ENCODE measurements at places on chromosomes 16 and 17.

GRCh38 chr17:9185142-9185541, 163.8 kb downstream of the NTN1 start:
- DNase-seq: no peak

- no peak for DNase-seq
Observed at GRCh38 chr16:22132801-22133200, 29.5 kb upstream of the SDR42E2 start.

- no peak for DNase-seq
Observed at GRCh38 chr17:17548044-17548443, 43.5 kb downstream of the PEMT start.

GRCh38 chr17:20026960-20027359, 17.8 kb downstream of the SPECC1 start:
- no peak for DNase-seq

DNA sequence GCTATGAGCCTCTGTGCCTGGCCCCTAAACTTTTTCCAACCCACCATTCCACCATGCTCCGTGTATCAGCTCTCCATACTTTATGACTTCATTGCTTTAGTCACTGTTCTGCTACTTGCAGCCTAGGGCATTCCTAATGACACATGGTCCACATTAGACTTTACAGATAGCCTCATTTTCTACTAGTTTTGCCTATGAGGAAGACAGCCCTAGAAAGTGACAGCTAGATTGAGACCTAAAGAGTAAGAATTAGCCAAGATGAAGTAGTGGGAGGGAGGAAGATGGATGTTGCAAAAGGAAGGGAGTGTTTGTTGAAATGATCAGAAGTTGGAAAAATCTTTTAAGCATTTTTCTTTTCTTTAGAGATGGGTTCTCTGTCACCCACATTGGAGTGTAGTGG, 11.0 kb downstream of the C16orf54 start:
- no peak for DNase-seq

DNA sequence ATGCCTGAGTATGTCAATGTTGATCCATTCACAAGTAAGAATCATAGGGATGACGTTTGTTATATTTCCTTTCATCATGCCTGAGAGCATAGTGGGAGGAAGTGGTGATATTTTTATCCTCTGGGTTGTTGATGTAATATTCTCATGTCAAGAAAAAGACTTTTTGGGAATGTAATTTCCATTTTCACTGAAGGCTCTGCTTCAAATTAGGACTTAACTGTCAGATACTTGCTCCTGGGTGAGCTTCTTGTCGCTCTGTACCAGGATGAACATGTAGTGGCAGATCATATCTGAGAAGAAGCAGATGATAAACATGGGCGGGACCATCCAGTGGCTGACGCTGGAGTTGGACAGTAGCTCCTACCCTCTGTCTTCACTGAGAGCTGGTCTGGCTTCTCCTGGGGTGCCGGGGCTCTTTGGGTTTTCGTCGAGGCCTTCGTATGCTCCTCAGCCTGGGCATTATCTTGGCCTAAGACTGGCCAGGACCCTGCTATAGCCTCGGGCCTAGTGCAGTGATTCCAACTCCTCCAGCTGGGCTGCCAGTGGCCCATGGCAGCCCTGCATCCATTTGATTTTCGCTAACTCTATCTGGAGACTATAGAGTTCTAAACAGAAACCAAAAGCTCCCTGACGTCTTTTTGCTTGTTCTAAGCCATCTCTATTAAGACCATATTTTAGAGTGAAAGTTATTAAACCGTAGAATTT, 19.7 kb downstream of the CYB5B start:
- no peak for DNase-seq

DNA sequence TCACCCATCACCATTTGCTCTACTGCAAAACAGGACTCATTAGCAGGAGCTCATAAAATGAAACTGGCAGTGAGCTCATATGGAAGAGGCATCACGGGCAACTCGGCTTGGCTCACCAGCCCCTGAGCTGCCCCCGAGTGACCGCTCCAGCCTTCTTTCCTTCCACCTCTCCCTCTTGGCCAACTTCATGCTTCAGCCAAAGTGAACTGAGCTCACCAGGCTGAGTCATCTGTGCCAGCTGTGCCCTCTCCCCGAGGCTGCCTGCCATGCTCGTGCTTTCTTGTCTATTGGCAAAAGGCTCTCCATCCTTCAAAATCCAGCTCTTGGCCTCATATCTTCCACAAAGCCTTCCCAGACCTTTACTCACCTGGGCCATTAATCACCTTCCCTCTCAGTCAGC, 391.4 kb downstream of the WWOX start:
- no peak for DNase-seq

DNA sequence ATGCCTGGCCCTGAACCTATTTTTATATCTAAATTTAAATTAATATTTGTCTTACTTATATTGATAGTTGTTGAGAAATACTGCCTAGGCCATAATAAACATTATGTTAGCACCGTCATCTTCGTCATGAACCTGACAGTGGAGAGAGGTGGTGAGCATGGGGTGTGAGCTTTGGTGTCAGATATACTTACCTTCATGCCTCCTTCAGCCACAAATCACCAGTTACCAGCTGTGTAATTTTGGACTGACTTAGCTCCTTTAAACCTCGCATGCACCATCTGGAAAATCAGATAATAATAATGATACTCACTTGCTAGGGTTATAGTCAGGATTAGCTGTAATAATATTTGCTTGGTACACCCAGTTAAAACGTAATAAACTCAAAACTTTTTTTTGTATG, 35.0 kb downstream of the SNX29 start:
- DNase-seq: no peak

DNA sequence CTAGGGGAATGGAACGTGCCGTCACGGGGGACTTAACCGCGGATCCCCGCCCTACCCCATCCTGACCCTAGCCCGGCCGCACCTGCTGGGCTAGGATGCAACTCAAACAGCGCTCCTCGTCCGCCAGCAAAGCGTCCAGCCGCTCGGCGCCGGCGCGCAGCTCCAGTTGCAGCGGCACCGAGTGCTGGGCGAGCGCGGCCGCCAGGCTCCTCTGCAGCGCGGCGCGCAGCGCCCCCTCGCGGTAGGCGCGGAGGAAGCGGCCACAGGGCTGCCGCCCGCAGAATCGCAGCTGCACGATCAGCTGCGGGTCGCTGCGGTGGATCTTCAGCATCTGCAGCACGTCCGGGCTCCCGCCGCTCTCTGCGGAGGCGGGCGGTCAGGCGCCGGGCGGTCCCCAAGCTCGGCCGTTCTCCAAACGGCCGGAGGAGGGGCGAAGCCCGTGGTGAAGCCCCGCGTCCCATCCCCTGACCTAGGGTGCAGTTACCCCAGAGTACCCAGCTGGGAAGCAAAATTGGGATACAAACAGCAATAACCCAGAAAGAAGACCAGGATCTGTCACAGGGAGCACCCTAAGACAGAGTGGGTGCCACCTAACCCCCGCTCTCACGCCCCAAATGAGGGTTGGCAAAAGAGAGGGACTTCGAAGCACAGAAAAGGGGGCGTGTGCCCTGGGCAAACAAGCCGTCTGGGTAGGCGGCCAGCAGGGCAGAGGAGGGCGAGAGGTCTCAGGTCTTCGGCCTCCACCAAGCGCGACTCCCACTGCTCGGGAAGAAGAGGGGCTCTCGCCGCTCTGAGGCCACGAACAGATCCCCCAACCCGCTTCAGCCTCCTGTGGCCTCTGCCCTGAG, 4.2 kb downstream of the TRADD start:
- DNase-seq: peak; percentile 61

DNA sequence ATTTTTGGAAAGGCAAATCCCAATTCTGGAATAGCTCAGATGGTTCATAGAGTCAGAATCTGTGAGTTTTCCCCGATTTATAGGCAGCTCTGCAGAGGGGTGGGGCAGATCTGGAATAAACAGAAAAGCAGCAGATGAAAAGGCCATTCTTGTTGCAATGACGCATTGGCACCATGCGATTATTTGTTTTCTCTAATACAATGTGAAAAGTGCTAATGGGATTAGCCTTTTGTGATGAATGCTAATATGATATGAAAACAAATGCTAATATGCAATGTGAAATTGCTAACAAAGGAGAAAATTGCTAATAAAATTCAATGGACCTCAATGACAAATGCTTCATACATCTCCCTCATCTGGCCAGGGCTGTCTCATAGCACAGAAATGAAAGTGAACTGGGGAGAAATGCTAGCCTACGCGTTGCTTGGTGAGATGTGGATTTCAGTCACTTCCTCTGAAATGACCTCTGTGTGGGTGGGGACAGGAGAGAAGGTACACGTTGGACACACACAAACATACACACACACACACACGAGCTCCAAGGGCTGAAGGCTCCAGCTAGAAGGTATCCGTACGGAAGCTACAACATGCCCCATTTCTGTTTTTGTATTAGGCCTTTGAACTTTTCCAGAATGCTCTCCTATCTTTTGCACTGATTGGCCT, 394.5 kb downstream of the XYLT1 start:
- DNase-seq: no peak

GRCh38 chr16:66494916-66495315, 55.0 kb downstream of the TK2 start:
- DNase-seq: no peak

GRCh38 chr17:29958947-29959657, 17.7 kb downstream of the EFCAB5 start:
- no peak for DNase-seq

- DNase-seq: no peak
Observed at GRCh38 chr16:54266363-54266955, 20.1 kb downstream of the IRX3 start.

DNA sequence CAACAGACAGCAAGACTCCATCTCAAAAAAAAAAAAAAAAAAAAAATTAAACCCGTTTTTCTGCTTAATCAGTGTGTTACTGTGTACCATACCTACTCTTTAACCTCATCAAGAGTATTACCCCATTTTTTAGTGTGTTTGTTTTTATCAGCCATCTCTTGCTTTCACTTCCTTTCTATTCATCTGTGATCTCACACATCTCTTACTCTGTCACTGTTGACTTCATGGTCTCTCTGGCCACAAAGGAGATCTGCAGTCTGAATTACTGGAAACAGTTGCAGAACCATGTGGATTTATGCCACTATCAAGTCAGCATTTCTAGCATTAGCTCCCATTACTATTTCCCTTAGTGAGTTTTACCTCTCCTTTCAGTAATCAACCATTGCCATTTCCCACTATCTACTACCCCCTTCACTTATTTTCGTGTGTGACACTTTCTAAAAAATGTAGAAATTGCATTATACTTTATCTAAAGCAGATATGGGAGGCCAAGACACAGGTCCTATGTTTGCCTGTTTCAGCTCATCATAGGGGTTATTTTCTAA, 20.1 kb downstream of the NDEL1 start:
- DNase-seq: no peak

DNA sequence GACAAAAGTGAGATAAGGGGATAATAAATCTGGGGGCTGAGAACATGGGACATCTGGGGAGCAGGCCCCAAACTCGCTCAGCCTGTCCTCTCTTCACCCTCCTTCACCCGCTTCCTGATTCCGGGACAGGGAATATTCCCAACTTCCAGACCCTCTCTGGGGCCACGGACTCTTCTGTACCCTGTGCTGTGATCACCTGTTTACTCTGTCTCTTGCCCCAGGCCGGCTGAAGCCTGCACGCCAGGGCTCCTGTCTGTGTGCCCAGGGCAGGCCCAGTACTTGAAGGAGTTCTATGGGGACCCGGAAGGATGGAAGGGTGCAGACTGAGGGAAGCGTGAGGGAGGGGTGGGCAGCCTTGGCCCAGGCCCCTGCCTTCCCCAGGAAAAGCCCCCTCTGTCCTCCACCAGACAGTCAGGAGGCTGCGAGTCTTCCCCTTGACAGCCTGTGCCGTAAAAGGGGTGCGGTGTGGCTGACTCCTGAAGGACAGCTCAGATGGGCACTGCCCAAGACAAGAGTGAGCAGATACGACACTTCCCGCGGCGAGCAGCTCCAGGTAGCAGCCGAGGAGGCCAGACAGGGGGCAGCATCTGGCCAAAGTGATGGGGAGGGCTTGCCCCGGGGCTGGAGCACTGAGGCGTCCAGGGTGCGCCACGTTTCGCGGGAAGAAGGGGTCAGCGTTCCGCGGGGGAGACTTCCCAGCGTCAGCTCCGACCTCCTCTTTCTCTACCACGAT, 1.0 kb upstream of the CCNF start:
- no peak for DNase-seq

Data from hypothalamus (tissue), 51 donors.